NCI-H510A treated with DMSO at 0.1 percent for 48 hours (cell line): ENCODE measurements at places on chromosomes 4 and X.

- peak; percentile 2 for DNase-seq
These were observed 73.9 kb upstream of the MED14 start for GRCh38 chrX:40809210-40809609.

DNA sequence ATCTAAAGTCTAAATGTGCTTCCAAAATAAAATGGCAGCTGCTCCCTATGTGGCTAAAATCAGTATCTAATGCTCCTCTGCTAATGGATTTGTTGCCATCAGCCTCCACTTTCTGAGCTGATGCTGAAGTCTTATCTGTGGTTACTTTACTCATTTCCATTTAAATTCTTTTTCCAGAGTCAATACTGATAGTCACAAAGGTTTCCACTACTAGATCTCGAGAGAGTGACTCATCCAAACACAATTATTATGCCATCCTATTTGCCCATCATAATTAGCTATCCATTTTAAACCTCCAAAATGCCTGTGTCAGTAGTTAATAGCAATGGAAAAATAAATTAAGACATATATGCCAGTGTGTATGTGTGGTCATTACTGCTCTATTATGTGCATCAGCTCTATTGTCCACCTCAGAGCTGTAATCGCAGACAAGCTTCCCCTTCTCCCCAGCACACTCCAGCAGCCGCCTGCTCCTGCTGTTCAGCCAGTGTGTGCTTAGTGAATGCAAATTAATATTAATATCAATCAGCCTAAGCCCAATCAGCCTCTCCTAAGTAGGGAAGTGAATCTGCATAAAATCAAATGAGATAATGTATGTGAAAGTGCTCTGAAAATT is 199.8 kb upstream of the ZIC3 start:
- DNase-seq: no peak

DNA sequence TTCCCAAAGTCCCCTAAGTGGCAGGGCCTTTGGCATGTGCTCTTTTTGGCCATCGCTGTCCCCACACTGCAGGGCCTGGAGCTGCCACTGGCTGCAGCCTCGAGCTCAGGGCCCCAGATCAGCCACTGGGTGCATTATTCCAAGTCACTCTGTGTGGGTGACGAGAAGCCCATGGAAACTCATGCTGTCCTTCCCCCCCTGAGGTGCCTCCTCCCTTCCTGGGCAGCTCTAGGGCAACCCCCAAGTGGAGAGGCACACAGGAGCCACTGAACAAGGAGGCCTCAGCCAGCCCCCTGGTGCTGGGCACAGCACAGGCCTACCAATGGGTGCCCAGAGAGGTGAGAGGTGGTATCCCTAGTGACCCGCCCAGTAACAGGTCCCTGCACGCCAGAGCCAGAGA is 84.5 kb downstream of the PPP2R2C start:
- DNase-seq: no peak

DNA sequence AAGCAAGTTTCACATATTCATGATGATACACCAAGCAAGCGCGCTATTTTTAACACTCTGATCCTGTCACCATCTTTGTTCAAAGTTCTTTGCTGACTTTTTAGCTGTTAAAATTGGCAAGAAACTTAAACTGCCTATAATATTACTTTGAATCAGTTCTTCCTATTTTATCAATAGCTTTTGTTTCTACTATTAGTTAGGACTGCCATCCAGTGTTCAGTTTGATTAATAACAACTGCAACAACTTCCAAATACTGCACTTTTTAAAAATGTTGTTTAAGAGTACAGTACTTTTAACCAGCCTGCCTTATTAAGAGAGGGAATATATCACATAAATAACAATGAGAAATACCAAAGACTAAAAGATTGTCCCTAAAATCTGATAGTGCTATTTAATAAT is 614.3 kb downstream of the FAM133A start:
- DNase-seq: no peak

GRCh38 chr4:56737666-56738065 is 56.6 kb upstream of the HOPX start:
- DNase-seq: peak; percentile 59

DNA sequence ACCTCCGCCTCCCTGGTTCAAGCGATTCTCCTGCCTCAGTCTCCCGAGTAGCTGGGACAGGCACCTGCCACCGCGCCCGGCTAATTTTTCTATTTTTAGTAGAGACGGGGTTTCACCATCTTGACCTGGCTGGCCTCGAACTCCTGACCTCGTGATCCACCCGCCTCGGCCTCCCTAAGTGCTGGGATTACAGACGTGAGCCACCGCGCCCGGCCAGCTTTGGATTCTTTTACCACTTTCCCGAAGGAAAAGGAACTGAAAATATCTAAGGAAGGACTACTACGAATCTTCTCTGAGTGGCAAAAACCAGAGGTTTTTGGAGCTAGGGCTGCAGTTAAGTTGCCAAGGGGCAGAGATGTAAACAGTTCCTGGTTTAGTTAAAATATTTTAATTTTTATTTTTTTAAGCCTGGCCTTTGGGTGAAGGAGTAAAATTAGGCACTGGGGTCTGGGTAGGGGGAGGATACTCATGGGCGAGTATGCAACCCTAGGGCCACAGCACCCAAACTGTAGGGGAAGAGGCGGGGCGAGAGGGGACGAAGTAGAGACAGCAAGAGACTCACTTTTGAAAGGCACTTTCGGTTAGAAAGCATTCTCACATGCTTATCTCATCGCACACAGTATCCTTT is 525 bp upstream of the CISD2 start:
- no peak for DNase-seq

GRCh38 chr4:53688186-53688790 is 97.0 kb upstream of the LNX1 start:
- DNase-seq: no peak

- no peak for DNase-seq
These were observed 67.0 kb upstream of the TSPAN7 start for GRCh38 chrX:38494239-38494823.

DNA sequence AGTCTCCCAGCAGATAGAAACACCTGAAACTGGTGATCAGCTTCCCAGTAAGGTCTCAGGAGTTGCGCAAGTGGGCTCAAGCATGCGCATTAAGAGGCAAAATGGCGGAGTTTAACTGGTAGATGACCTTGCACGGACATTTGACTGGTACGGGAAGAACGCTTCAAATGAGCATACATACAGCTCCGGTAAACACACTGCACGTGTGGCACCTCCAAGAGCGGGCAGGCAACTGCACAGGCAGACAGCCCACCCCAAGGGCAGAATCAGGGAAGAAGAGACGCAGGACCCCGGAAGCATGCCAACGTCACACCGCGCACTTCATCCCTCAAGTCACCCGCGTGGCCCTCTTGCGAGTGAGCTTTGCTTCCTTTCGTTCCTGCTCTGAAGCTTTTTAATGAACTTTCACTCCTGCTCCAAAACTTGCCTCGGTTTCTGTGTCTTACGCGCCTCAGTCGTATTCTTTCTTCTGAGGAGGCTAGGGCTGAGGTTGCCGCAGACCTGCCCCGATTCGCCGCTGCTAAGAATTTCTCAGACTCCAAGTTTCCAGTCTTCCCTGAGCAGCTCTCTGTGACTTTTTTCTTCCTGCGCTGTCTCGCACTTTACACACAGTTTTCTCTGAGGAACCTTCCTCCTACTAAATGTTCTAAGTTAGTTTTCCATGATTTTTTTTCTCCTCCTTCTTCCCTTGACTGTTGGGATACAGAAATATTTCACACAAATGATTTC is 180.7 kb upstream of the ZFP42 start:
- DNase-seq: peak; percentile 65

GRCh38 chr4:66032571-66032970 is 362.3 kb upstream of the EPHA5 start:
- no peak for DNase-seq

GRCh38 chrX:42422961-42423360 is 355.0 kb downstream of the PPP1R2C start:
- no peak for DNase-seq

DNA sequence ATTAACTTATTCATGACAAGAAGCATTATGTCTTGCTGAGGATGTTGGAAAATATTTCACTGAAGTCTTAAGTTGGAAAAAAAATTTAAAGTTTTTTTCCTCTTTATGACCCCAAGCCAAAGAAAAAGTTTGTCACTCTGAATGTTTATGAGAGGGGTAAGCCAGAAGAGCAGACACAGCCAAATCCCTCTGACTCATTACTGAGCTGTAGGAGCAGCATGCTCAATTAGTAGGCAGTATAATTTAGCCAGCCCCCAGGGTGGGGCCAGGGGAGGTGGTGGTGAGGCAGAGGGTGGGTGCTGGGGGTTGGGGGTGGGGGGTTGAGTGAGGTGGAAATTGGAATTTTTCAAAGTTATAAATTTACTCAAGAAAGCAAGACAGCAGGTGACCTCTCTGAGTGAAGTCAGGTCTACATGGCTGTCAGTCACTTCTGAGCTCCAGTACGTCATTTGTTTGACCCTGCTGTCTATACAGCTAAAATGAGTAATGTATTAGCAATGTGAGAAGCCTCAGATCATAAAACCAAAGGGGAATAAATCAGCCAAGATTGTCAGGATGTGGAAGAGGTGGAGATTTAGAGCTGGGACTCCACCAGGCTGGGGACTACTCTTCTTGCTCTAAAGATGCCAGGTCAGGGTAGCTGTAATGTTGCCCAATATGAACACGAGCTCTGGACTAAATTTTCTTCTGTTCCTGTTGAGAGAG is 98.8 kb upstream of the NDP start:
- no peak for DNase-seq

- DNase-seq: no peak
These were observed 116.4 kb upstream of the NKX1-1 start for GRCh38 chr4:1522606-1523005.

- no peak for DNase-seq
These were observed 26.5 kb upstream of the HERC6 start for GRCh38 chr4:88352062-88352740.

- DNase-seq: no peak
These were observed 755.4 kb downstream of the SH3BGRL start for GRCh38 chrX:81957318-81957717.
